ENCODE measurements at places on chromosomes 3 and 15. TPM values are rescaled to one million over a fixed set of nuclear protein-coding genes. Genes with fewer than 3 reads are reported as not detected.

Gene STRIT1
- not detected for total RNA-seq

DNA sequence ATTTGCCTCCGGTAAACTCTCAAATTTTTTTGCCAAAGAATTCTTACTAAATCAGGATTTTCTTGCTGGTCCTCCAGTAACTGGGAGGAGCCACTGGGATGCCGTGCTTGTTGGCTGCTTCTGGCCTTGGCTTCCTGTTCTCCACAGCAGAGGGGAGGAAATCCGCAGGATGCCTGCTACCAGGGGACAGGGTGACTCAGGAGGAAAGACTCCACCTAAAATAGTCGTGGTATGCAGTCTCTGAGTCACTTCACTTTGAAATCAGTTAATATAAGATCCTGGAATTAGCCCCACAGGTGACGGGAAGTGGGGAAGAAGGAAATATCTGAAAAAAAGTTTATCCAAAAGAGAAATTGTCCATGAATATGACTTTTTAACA is 6.5 kb upstream of the TM4SF18 start:
- no peaks in the 10 kb centered on the region for H3K27me3 ChIP-seq
- H3K4me1 ChIP-seq, result peaks cover 20% of the 10 kb centered on the region
- peak overlapping the region; percentile 72 for H3K27ac ChIP-seq
- no peak overlapping the region for H3K4me3 ChIP-seq
- DNase-seq, result peak; percentile 70

DNA sequence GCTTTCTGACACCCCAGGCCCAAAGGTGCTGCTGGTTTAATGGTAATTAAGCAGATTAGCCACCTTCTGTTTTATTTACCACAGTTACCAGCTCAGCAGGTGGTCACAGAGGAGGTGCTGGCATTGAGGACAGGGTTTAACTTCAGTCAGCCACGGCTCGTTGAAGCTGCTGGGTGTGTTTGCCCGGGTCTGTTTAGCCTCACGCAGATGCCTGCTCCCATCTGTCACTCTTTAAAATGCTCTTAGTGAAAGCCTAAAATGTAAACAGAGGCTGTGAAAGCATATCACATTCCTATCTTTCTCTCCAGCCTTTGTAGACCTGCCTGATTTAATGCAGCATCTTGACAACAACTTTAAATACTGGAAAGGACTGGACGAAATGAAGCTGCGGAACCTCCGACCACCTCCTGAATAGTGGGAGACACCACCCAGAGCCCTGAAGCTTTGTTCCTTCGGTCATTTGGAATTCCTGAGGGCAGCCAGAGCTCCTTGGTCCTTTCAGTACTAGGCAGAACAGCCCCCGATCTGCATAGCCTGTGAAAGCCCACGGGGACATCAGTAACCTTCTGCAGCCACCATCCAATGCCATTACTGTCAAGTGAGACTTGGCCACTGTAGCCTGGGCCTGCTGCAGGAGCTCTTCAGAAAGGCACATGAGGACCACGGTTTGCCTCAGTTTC is 156.0 kb downstream of the PDE8A start:
- H3K4me3 ChIP-seq, result no peak overlapping the region
- H3K36me3 ChIP-seq, result no peaks in the 10 kb centered on the region
- no peaks in the 10 kb centered on the region for H3K4me1 ChIP-seq

DNA sequence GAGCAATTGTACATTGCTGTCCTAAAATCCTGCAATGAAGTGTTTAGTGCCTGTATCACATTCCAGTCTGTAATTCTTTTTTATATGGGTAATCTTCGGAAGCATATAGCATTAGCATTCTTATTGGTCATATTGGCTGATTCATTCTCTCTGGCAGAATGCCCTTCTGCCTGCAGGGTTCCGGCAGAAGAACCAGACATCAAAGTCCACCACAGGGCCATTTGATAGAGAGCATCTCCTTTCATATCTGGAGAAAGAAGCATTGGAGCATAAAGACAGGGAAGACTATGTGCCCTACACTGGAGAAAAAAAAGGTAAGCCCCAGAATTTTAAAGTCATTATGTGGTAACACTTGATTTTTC is 39.6 kb downstream of the TMOD3 start:
- H3K27ac ChIP-seq, result no peak overlapping the region
- no peaks in the 10 kb centered on the region for H3K36me3 ChIP-seq
- H3K27me3 ChIP-seq, result no peaks in the 10 kb centered on the region
- no peak for DNase-seq

GRCh38 chr3:110579840-110580550 is 491.6 kb upstream of the NECTIN3 start:
- H3K4me1 ChIP-seq, result no peaks in the 10 kb centered on the region
- H3K36me3 ChIP-seq, result no peaks in the 10 kb centered on the region
- no peak overlapping the region for H3K27ac ChIP-seq

DNA sequence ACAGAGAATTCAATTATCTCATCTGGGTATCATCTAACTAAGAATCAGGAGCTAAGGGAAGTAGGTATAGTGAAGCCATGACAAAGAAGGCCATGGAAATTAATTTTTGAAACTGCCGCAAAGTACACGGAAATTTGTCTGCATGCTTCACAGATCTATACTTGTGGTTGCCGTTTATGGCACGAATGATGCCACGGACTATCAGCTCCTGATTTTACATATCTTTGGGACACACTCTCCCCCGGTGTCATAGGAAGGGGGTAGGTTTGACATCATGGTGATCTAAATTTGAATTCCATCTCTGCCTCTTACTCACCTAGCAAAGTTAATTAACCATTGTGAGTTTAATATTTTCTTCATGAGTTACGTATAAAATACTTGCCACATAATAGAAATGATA is 14.0 kb downstream of the ARPP21 start:
- H3K36me3 ChIP-seq, result no peaks in the 10 kb centered on the region
- no peaks in the 10 kb centered on the region for H3K4me1 ChIP-seq
- no peak overlapping the region for H3K27ac ChIP-seq
- no peaks in the 10 kb centered on the region for H3K27me3 ChIP-seq
- no peak overlapping the region for H3K4me3 ChIP-seq

- no peaks in the 10 kb centered on the region for H3K36me3 ChIP-seq
- no peaks in the 10 kb centered on the region for H3K4me1 ChIP-seq
- H3K27me3 ChIP-seq, result no peaks in the 10 kb centered on the region
- H3K27ac ChIP-seq, result no peak overlapping the region
- no peak for DNase-seq
- H3K4me3 ChIP-seq, result no peak overlapping the region
Measured at GRCh38 chr3:134477002-134477401, 8.8 kb downstream of the ANAPC13 start.

All from testis (tissue), 5 donors.